ENCODE measurements at places on chromosomes 7 and 10. TPM values are rescaled to one million over a fixed set of nuclear protein-coding genes. Genes with fewer than 3 reads are reported as not detected.

DNA sequence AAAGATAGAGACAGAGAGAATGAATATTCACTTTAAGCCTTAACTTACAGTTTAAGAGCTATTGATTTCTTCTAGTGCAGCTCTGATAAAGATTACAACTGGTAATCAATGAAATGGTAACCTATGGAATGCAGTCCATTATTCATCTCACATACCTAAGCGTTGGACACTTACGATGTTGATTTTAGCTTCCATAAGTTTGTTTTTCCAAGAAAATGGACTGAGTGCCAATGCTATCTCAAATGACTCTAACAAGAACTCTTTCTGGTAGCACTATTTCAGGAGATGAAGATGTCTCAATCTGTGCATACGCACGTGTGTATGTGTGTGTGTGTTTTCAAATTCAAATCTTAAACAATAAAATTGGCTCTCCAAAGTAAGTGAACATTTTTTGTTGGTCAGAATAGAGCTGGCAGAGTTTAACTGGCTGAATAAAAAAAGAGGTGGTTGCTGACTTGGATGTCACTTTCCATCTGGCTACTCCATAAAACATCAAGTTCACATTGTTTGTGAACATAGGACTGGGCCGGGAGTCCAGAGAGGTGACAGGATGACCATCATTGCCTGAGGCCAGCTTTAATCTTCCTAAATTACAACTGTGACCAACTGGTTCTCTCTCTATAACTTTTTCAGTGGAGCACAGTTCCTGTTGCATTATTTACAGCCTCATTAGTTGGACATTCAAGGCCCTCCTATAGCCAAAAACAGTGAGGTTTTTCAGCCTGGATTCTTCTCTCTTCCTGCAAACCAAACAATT lies 106.9 kb upstream of the CSTF2T start:
- no peaks in the 10 kb centered on the region for H3K27me3 ChIP-seq
- no peak for DNase-seq
- no peak overlapping the region for H3K27ac ChIP-seq
- no peak overlapping the region for H3K4me3 ChIP-seq
- H3K36me3 ChIP-seq = no peaks in the 10 kb centered on the region
- no peaks in the 10 kb centered on the region for H3K4me1 ChIP-seq

DNA sequence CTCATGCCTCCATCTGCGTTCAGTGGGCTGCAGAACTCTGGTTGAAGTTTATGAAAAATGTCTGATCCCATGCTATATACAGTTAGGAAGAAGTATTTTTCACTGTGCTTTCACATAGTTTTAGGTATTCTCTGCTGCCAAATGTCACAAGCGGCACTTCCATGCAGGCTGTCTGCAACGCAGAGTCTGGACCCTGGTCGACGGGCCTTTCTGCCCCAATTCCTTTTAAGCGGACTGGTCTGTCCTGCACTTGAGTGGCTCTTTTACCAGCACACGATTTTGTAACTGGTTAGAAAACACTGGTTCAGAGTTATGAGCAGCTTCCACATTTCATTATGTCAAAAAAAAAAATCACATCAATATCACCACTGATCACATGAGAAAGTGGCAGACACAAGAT lies 143.0 kb downstream of the DIP2C start:
- H3K4me3 ChIP-seq = no peak overlapping the region
- H3K36me3 ChIP-seq = peaks cover 7% of the 10 kb centered on the region
- H3K27ac ChIP-seq = no peak overlapping the region
- H3K27me3 ChIP-seq = peaks cover 23% of the 10 kb centered on the region
- no peak for DNase-seq

ELOVL3 gene
- not detected for polyA plus RNA-seq

TYSND1 gene
- 26.5 TPM for polyA plus RNA-seq

POLD2 gene
- 104 TPM for polyA plus RNA-seq

Data from naive B cell (primary cell).